ENCODE measurements at places on chromosomes 16 and 17. TPM values are rescaled to one million over a fixed set of nuclear protein-coding genes. Genes with fewer than 3 reads are reported as not detected.

HSPB9 gene
- 0.72 TPM for polyA plus RNA-seq

DNA sequence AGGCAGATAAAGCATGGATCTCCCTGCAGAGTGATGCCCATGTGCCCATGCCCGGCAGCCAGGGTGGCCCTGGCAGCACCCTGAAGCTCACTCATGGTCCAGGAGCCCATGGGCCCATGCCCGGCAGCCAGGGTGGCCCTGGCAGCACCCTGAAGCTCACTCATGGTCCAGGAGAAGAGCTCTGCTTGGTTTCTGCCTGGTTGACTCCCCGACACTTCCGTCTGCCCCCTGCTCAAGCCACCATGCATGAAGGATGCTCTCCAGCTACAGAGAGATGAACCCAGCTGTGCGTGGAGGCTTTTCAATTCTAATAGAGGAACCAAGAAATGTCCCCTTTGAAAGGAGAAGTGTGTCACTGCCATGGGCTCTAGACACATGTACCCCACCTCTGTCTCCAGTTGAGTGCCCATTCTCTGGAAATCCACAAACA, 8.7 kb downstream of the CCL17 start:
- no peaks in the 10 kb centered on the region for H3K4me1 ChIP-seq
- H3K36me3 ChIP-seq, result no peaks in the 10 kb centered on the region
- H3K27me3 ChIP-seq, result no peaks in the 10 kb centered on the region
- no peak overlapping the region for H3K27ac ChIP-seq
- DNase-seq, result no peak
- no peak overlapping the region for H3K4me3 ChIP-seq

DNA sequence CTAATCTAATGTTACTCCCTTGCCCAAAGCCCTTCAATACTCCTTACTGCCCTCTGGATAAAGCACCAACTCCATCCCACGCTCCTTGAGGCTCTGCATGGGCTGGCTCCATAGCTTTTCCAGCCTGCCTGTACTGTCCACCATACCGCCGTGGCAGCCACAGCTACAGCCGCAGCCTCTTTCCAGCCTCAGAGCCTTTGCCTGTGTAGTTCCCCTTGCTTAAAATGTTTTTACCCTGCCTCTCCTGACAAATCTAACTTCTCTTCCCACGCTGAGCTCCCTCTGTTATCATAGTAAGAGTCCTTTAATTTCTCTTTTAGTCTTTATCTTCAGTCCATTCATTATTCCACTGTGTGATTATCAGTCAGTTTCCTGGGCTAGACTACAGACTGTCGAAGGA, 22.0 kb downstream of the TEX14 start:
- H3K4me3 ChIP-seq, result no peak overlapping the region
- no peaks in the 10 kb centered on the region for H3K27me3 ChIP-seq
- no peak overlapping the region for H3K27ac ChIP-seq
- H3K4me1 ChIP-seq, result no peaks in the 10 kb centered on the region
- DNase-seq, result no peak

ABAT gene
- polyA plus RNA-seq, result 26.1 TPM

CAPNS2 gene
- polyA plus RNA-seq, result 0.15 TPM

DNA sequence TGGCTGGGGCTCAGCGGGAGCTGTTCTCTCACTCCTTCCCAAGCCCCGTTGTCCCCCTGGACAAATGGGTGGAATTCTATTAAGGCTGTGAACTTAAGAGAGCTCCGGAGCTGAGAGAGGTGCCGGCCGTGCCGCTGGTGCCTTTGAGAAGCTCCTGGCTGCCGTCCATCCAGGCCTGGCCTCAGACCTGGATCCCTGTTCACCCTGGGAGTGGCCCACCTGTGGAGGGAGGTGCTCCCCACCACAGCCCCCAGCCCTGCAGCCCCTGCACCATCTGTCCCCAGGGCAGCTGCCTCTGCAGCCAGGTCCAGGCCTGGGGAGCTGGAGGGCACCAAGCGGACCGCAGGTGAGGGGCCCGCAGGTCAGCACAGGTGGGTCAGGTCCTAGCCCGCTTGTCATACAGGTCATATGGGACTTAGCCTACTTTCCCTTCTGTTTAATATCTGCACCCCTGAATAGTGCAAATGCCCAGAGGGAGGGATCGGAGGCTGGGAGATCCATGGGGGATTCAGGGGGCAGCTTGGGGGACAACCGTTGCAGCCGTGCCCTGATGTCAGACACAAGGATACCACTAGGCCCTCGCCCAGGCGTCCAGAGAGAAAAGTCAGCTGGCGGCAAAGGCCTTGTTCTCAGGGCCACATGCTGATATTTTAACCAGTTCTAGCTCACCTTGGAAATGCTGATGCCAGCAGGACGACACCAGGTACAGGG, 15.2 kb upstream of the METRNL start:
- H3K4me3 ChIP-seq, result no peak overlapping the region
- no peak overlapping the region for H3K27ac ChIP-seq
- H3K4me1 ChIP-seq, result no peaks in the 10 kb centered on the region
- peak; percentile 15 for DNase-seq

- no peak overlapping the region for H3K27ac ChIP-seq
- no peaks in the 10 kb centered on the region for H3K27me3 ChIP-seq
- H3K4me3 ChIP-seq, result no peak overlapping the region
- no peak for DNase-seq
These were observed 4.1 kb downstream of the SNRNP25 start for GRCh38 chr16:57711-58110.

DNA sequence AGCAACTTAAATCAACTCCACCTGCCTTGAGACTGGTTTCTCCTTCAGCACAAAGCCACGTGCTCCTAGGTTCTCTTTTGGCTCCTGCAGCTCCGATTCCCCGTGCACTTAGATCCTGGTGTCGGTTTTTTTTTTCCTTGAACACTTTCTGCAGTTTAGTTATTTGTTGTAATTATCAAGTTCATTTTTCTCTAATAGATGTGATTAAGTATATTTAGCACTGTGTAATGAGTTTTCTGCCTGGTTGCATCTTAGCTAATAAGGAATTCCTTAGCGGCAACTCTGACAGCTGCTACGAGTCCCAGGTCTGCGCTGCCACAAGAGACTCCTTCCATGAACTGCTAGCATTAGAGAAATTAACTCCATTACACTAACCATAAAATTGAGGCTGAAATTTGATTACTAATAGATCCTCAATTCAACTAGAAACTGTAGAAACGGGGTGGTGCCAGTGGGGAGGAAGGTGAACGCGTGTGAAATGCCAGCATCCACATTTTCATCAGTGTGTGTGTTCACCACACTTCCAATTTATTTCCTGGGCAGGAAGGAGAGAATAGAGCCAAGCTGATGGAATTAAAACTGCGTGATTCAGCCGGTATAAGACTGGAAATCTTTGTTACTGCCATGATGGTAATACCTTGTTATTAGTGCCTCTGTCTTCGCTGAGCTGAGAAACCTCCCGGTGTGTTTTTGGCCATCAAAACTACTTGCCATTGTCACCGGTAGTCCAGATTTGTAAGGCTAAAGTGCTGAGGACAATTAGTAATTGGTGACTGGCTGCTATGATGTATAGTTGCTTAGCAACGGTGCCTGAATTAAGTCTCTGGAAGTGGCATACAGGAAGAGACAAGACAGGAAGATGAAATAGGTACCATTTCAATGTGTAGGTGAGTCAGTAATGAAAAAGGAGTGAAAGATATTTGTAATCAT, 232.4 kb downstream of the IRX3 start:
- DNase-seq, result no peak
- no peak overlapping the region for H3K4me3 ChIP-seq

DNA sequence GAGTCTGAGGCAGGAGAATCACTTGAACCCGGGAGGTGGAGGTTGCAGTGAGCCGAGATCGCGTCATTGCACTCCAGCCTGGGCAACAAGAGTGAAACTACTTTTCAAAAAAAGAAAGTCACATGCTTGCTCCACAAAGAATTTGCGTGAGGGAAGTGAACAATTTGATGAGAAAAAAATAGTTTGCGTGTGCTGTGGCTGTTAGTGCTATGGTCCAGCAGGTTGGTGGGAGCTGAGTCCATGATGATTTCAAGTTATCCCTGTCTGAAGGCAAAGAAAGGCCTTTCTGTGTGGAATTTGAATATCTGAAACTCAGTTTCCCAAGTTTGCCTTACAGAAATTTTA, 21.0 kb downstream of the PRCD start:
- no peaks in the 10 kb centered on the region for H3K36me3 ChIP-seq
- H3K4me3 ChIP-seq, result no peak overlapping the region
- peaks cover 42% of the 10 kb centered on the region for H3K4me1 ChIP-seq
- H3K27ac ChIP-seq, result no peak overlapping the region

DNA sequence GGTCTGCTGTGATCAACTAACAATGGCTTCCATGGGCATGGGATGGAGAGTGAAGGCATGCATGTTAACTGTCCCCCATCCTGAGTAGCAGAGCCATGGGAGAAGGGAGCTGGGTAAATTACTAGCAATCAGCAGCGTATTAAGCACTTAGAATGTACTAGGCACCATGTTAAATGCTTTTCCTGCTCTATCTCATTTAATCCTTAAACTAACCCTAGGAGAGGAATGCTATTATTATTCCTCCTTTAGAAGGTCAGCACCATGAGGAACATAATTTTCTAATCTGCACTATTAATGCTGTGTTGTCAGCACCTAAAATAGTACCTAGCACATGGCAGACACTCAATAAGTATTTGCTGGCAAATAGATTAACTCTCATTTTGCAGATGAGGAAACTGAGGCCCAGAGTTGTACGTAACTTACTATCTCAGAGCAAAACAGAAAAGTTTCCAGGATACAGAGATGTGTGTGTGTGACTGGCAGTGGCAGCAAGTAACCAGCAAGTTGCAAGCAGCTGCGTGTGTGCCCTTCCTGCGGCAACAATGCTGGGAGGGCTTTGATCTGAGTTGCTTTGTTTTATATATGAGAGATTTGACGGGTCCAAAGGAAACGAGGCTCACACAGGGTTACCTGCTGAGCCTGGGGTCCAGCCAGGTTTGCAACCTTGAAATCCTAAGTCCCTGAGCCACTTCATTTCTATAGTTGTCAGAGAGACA, 6.5 kb upstream of the KLHL36 start:
- no peak overlapping the region for H3K4me3 ChIP-seq
- H3K4me1 ChIP-seq, result peaks cover 26% of the 10 kb centered on the region
- no peaks in the 10 kb centered on the region for H3K27me3 ChIP-seq
- no peaks in the 10 kb centered on the region for H3K36me3 ChIP-seq
- DNase-seq, result no peak

ARHGAP44 gene
- 1.7 TPM for polyA plus RNA-seq

KRTAP9-2 gene
- not detected for polyA plus RNA-seq

DNA sequence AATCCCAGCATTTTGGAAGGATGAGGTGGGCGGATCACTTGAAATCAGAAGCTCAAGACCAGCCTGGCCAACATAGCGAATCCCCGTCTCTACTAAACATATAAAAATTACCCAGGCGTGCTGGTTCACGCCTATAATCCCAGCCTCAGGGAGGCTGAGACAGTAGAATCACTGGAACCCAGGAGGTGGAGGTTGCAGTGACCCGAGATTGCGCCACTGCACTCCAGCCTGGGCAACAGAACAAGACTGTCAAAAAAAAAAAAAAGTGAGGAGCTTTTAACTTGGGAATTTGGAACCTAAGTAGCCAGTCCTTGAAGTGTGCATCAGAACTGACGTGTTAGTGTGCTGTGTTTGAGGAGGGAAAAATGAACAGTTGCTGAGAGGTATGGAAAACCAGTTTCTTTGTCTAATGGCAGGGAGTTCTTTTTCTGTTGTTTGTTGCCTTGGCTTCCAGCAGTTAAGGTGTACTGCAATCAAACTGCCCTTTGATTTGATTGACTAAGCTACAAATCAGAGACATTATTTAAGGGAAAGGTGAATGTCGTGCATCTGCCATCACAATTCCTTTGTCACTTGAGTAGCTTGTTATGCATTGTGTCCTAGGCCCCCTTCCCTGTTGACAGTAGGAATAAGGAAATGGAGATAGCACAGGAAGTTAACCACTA, 8.6 kb upstream of the DUSP14 start:
- H3K27ac ChIP-seq, result no peak overlapping the region
- peaks cover 19% of the 10 kb centered on the region for H3K36me3 ChIP-seq
- DNase-seq, result peak; percentile 54
- no peaks in the 10 kb centered on the region for H3K27me3 ChIP-seq
- no peaks in the 10 kb centered on the region for H3K4me1 ChIP-seq
- H3K4me3 ChIP-seq, result no peak overlapping the region

FOXC2 gene
- 1.9 TPM for polyA plus RNA-seq

- no peaks in the 10 kb centered on the region for H3K27me3 ChIP-seq
- DNase-seq, result no peak
- no peak overlapping the region for H3K27ac ChIP-seq
- no peaks in the 10 kb centered on the region for H3K36me3 ChIP-seq
- H3K4me1 ChIP-seq, result no peaks in the 10 kb centered on the region
- H3K4me3 ChIP-seq, result no peak overlapping the region
These were observed 43.2 kb upstream of the FA2H start for GRCh38 chr16:74817851-74818250.
